ENCODE measurements at places on chromosomes 7 and 10. TPM values are rescaled to one million over a fixed set of nuclear protein-coding genes. Genes with fewer than 3 reads are reported as not detected.

The CCT6A gene
- total RNA-seq, result 159 TPM

DNA sequence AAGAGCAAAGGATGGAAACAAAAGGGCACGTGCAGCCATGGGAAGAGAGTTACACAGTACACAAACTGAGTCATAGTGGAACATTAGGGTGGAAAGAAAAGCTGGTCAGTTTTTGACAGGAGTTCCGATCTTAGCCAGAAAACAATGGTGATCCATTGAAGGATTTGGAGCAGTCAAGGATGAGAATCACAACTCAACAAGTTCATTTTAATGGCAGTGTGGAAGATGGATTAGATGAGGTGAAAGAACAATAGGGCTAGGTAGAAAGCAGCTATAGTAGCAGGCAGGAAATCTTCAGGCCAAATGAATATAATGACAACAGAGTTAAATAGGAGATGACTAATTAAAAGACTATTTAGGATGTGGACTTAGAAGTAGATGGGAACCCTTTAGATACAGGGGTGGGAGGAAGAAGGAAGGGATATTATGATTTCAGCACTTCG lies 136.3 kb downstream of the DOCK4 start:
- peak; percentile 67 for DNase-seq

The CALHM1 gene
- total RNA-seq, result not detected

DNA sequence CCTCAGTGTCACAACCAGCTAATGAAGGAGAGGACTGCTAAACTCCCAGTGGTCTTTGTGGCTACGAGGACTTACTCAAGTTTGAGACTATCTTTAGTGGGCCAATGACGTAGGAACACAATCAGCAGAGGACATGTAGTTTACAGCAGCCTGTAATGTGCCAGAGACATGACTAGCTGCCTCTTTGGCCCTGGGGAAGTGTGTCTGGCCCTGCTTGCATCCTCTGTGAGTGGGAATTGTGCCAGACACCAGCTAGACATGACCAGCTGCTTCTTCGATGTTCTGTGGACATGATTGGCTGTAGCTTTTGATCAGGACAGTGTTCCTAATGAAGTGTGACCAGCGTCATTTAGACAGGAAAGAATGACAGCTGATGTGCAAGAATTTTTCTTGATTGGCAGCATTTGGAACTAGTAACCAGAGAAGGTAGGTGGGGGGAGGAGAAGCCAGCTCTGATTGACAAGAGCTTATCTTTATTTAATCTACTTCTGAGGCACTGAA lies 141.7 kb downstream of the AUTS2 start:
- no peak for DNase-seq

DNA sequence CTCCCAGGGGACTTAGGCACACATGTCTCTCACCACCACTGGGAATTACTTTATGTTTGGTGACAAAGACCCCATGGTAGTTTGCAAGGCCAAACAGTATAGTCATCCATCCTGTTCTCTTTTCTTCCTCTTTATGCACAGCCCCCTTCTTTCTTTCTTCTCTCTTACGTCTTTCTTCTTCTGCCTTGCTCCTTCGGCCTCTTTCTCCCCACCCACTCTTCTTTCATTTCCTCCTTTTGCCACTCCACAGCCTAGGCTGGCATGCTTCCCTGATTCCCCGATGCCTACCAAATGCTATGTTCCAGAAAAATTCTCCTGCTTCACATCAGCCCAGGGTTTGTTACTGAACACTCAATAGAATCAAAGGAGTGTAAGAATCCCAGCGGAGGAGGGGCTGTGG lies 62.4 kb upstream of the MKLN1 start:
- no peak for DNase-seq

- DNase-seq, result no peak
Observed at GRCh38 chr10:91520661-91521060, 110.5 kb downstream of the HECTD2 start.

The SPDYE2 gene
- total RNA-seq, result not detected

The BTBD16 gene
- under 0.01 TPM for total RNA-seq

- no peak for DNase-seq
Observed at GRCh38 chr10:50326172-50326555, 74.8 kb upstream of the ASAH2 start.

Data from lung microvascular endothelial cell (primary cell).